ENCODE measurements at places on chromosomes 13 and 19.

GRCh38 chr13:37230346-37230745, 124.9 kb upstream of the CSNK1A1L start:
- peak; percentile 34 for DNase-seq

DNA sequence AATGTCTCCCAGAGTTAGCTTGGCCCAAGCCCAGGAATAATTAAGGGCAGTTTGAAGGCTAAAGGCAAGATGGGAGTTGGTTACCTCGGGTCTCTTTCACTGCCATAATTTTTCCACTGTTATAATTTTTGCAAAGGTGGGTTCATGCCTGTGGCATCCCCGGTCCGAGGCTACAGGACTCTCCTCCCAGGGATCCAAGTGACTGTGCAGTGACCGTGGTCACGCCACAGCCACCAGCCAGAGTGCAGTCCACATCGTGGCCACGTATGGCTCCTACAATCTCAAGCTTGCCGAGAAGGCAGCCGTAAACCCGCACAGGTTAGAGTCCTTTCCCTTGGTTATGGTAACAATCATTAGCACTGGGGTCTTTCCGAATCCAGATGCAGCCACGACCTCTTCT, 36.8 kb downstream of the C13orf46 start:
- no peak for DNase-seq

DNA sequence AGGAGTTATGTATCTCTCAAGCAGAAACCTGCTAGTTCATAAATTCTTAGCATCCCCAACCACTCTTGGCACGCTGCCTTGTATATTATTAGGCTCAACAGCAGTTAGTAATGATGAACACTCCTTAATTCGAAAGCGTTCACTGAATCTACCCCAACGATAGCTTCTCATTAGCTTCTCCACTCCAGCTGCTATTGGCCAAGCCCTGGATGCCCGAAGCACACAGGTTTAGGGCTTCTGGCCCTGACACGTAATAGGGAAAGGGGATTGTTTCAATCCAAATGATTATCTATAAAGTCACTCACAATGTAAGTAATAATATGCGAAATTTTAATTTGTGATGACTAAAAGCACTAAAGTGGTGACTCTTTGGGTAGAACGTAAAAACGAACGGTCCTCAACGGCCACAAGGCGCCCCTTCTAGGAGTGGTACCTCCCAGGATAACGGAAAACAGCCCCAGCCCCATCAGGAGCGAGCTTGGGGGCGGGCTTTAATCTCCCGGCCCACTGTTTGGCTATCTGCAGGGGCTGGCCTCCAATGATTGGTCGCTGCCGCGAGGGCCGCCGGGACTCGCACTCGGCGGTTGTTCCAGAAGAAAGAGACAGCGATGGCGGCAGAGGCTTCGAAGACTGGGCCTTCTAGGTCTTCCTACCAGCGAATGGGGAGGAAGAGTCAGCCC, at the start of gene RNF17:
Gene RNF17 (plus strand): TSS at position 574 of the 680 bp plus-strand sequence. CDS start 35 bp downstream, at position 609.
- DNase-seq, result no peak

DNA sequence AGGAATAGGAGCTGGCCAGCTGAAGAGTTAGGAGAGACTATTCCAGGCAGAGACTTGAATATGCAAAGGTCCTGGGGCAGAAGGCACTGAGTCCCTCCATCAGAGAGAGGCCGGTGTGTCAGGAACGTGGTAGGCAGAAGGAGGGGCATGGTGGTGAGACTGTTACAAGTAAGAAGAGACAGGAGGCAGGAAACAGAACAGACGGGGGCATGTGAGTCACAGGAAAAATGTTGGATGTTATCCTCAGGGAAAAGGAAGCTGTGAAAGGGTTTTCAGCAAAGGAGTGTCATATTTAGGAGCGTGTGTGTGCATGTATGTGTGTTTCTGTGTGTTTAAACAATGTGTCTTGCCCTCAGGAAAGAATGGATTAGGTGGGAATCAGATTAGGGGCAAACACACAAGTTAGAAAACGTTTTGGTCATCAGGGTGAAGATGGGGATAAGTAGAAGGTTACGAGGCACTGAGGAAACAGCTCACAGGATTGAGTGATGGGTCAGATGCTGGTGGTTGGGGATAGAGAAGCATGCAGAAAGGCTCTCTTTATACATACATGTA, 1.1 kb downstream of the EDDM13 start:
- no peak for DNase-seq

GRCh38 chr13:73596382-73596781, 537.6 kb downstream of the KLF5 start:
- DNase-seq, result no peak

DNA sequence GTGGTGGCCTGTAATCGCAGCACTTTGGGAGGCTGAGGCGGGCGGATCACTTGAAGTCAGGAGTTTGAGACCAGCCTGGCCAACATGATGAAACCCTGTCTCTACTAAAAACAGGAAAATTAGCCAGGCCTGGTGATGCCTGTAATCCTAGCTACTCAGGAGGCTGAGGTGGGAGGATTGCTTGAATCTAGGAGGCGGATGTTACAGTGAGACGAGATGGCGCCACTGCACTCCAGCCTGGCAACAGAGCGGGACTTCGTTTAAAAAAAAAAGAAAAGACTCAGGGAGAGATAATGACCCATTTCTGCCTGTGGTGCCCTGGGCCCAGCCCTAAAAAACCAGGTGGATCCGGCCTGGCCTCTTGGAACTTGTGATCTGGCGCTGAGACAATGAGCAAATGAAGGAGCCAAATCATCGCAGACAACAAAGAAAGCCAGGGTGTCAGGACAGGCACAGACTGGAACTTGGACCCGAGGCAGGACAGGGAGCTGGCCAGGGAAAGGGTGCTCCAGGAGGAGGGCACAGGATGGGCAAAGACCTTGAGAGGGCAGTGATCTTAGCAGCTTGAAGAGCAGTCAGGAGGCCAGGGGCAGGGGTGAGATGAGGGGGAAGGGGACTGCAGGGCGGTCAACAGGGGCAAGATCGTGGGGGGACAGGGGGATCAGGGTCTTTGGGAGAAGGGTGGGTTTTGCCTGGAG, 962 bp upstream of the JAK3 start:
- no peak for DNase-seq

- peak; percentile 59 for DNase-seq
Measured at GRCh38 chr13:53254500-53254899, 225.9 kb downstream of the OLFM4 start.

- DNase-seq, result peak; percentile 55
Measured at GRCh38 chr19:1370579-1371361, 12.9 kb upstream of the NDUFS7 start.

DNA sequence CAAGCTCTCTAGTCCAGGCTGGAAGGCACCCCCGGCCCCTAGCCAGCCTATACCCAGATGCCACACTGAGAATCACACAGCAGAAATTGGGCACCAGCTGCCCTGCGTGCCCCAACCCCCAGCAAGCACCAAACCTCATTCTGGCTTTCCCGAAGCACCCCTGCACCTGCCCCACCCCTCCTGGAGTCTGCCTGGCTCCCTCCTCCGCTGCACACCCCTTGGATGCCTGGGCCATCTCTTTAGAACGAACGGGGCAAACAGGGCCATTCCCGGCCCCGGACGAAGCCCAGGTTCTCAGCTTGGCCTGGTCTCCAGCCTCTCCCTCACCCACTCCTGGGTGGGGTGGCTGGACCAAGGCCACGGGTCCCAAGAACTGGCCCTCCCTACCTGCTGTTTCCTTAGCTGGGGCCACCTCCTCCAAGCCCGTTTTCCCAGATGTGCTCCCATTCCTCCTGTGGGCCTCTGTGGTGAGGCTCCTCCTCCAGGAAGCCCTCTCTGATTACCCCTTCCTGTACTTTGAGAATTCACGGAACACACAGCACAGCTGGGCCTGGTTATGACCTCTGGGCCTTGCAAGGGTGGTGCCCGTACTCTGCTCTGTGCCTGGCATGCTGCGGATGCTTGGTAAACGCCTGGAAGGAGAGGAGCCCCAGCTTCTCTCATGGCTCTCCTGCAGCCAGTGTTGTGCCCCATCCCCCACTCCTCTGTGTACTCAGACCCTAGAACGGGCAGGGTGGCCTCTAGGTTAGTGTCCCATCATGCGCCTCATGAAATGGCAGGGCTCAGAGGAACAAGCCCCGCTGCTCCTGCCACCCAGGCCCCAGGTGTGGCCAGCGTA, 21.4 kb downstream of the CEBPG start:
- DNase-seq, result no peak

- no peak for DNase-seq
Measured at GRCh38 chr13:32107973-32108372, 76.4 kb downstream of the FRY start.

GRCh38 chr13:39941236-39941635, 285.8 kb downstream of the COG6 start:
- no peak for DNase-seq

DNA sequence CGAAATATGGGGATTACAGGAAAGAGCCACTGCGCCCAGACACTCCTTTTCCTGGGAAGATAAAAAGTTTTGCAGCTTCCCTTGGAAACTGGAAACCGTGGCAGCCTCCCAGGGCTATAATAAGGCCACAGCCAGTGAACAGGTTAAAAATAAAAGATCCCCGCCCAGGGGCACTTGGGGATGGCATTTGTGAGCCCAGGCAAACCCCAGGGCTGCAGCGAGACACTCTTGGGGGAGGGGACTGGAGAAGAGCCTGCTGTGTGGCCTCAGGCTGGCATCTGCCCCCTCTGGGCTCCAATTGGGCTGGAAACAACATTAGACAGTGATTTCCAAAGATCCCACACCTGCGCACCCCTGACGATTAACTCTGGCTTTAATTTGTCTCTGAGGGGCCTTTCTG, 11.2 kb downstream of the FEM1A start:
- DNase-seq, result no peak

- no peak for DNase-seq
Measured at GRCh38 chr13:107289540-107289939, 721.6 kb upstream of the ARGLU1 start.

DNA sequence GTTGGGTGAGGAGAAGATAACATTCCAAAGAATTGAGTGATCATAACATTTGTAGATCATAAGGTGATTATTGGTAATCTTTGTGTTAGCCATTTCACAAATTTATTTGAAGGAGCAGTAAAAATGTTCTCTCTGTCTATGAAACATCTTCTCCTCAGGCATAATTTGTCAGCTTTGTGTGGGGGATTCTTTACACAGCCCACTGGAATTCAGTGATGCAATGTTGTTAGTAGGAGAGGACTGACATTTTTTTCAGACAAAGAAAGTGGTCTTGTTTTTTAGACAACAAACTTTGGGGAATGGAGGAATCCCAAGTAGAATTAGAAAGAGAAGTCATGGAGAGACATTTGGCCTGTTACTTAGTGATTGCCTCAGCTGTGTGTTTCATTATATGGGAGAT, 100.3 kb downstream of the ITGBL1 start:
- DNase-seq, result peak; percentile 9
